ENCODE measurements at places on chromosomes 6 and 20.

GRCh38 chr6:69907981-69908498 lies 41.7 kb downstream of the COL19A1 start:
- DNase-seq: no peak

DNA sequence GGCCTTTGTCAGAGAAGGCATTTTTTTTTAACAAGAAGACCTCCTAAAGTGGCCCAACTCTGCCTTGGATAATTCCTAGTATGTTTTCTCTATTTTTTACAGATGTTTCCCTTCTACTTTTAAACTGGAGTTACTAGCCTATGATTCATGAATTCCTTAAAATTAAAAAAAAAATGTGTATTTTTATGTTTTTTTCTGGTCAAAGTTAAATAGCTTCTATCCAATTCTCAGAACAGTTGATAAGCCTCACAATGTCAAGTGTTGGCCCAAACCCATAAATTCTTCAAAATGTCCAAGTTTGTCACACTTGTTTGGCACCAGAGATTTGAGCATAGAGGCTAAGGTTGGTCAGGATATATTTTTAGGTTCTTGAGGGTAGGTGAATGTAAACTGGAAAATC lies 64.0 kb downstream of the JAG1 start:
- DNase-seq: no peak

GRCh38 chr20:40563296-40563950 lies 125.6 kb downstream of the MAFB start:
- peak; percentile 63 for DNase-seq

GRCh38 chr6:34425132-34425497 lies 754 bp downstream of the RPS10 start:
- DNase-seq: no peak

- DNase-seq: no peak
These were observed 39.8 kb upstream of the SMIM29 start for GRCh38 chr6:34288581-34288980.

- DNase-seq: no peak
These were observed 18.0 kb downstream of the JARID2 start for GRCh38 chr6:15263780-15264374.

GRCh38 chr20:47164140-47164539 lies 192.4 kb downstream of the ZMYND8 start:
- DNase-seq: no peak

- DNase-seq: no peak
These were observed 18.3 kb downstream of the MPC1 start for GRCh38 chr6:166364456-166364855.

DNA sequence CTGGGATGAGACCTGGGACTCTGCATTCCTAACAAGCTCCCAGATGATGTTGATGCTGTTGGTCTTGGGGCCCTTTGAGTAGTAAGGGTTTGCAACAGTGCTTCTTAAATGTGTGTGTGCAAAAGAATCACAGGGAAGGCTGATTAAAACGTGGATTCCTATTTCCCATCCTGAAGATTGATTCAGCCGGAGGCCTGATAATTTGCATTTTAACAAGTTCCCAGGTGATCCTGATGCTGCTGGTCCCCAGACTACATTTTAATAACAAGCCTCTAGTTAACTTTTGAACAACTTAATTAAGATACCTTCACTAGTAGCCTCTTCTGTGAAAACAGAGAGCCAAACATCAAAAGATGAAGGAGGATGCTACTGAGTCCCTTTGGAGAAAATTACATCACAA lies 156.4 kb upstream of the LAMP5 start:
- no peak for DNase-seq

DNA sequence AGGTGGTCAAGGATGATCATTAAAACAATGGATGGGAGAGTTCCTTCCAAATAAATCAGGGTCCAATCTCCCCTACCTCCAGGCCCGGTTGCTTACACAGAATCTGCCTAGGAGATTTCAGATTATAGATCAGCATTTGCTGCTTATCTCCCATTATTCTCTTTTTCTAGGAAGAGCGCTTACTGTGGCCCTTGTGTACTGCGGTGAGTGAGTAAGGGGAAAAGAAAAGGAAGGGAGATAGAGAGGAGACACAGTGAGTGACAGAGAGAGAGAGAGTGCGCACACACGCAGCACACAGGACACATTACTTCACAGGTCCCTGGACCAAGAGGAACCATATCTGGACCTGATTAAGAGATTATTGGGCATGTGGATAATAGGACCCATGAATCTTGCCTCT lies 6.2 kb downstream of the LATS1 start:
- peak; percentile 22 for DNase-seq

DNA sequence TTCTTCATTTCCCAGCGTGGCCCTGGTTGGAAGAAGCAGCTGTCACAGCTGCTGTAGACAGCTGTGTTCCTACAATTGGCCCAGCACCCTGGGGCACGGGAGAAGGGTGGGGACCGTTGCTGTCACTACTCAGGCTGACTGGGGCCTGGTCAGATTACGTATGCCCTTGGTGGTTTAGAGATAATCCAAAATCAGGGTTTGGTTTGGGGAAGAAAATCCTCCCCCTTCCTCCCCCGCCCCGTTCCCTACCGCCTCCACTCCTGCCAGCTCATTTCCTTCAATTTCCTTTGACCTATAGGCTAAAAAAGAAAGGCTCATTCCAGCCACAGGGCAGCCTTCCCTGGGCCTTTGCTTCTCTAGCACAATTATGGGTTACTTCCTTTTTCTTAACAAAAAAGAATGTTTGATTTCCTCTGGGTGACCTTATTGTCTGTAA lies 292.7 kb downstream of the ESR1 start:
- DNase-seq: peak; percentile 42

GRCh38 chr20:51135926-51136715 lies 113.2 kb upstream of the KCNG1 start:
- DNase-seq: no peak

- DNase-seq: no peak
These were observed 49.3 kb upstream of the MYL9 start for GRCh38 chr20:36491901-36492617.

- DNase-seq: no peak
These were observed 328.5 kb upstream of the QKI start for GRCh38 chr6:163085861-163086623.

DNA sequence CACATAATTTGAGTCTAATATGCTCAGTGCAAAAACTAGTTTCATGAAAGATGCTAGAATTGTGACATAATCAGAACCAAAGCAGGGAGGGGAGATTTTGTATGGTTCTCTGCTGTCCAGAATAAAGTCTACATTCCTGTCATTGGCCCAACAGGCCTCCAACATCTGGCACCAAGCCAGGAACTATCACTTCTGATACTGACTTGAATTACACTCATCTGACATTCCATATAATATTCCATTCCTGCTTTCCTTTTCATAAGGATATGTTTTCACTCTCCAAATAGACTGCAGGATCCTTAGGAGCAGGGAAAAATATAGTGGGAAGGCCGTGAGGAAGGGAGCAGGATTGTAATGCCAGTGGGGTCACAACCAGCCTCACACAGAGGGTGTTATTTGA lies 84.6 kb upstream of the BTN3A2 start:
- peak; percentile 64 for DNase-seq

- no peak for DNase-seq
These were observed 85.0 kb downstream of the NFATC2 start for GRCh38 chr20:51457533-51457932.

- no peak for DNase-seq
These were observed 163.6 kb upstream of the PDE10A start for GRCh38 chr6:165826487-165827189.

DNA sequence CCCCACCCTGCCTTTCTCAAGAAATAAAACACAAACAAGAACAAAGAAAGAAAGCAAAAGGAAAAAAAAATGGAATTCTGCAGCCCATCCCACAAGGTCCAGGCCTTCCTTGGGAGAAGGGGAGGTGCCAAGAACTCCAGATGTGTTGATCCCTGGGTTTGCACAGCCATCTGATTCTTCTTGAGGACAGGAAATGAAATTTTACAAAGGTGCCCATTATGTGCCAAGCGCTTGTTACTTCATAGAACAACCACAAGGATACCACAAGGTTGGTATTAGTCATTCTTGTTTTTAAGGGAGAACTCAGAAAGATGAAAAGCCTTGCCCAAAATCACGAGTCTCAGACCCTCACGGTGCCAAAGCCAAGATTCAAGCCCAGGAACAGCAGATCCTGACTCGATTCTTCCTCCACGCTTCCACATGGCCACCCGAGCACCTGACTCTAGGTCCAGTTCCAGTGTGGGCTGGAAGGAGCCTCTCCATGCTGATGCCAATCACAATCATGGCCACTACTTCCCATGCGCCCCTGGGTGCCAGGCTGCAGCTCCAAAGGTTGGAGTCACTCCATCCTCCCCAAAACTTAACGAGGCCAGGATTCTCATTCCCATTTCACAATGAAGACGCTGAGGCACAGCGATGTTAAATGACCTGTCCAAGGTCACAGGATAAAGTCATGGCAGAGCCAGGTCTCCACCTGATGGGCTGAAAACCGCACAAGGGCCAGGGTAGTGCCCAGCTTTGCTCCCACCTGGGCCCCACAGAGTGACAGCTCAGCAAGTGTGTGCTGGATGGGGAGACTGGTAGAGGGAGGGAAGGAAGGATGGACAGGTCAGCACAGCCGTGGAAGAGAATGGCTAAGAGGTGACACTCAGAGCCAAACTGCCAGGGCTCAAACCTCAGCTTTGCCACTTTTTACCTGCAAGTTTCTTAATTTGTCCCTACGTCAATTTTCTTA lies 66.7 kb upstream of the TOP1 start:
- no peak for DNase-seq

DNA sequence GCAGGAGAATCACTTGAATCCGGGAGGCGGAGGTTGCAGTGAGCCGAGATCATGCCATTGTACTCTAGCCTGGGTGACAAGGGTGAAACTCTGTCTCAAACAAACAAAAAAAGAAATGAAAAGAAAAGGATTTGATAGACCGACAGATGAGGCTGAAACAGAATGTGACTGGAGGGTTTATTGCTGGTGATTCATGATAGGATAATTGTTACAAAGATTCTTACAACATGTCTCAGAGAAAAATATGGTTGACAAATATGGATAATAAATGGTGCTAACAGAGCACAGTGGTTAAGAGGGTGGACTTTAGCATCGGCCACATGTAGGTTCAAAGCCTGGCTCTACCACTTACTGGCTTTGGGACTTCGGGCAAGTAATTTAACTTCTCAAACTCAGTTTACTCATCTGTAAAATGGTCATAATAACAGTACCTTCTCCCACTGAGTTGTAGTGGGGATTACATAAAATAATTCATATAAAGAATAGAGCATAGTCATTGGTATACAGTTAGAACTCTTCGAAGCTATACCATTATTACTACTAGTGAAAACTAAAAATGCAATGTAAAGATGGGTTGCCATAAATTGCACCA lies 131.9 kb downstream of the MAP3K7 start:
- no peak for DNase-seq

DNA sequence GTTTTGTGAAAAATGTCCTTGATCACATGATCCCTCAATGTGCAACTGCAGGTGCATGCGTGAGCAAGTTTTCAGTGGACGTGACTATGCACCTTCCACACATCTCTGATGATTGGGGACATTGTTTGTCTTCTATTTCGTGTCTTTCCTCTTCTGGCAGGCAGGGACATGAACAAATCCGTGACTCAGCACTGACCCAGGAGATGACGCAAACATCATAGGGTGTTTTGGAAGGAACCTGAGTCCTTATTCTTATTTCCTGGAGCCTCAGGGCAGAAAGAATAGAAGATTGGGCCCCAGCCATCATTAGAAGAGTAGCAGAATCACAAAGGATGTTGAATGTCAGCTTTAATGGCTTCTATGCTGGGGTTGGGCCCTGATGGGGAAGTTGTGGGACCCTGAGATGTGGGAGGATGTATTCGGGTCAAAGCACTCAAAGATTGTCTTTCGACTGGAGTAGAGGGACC lies 11.9 kb upstream of the SIRPD start:
- DNase-seq: no peak

DNA sequence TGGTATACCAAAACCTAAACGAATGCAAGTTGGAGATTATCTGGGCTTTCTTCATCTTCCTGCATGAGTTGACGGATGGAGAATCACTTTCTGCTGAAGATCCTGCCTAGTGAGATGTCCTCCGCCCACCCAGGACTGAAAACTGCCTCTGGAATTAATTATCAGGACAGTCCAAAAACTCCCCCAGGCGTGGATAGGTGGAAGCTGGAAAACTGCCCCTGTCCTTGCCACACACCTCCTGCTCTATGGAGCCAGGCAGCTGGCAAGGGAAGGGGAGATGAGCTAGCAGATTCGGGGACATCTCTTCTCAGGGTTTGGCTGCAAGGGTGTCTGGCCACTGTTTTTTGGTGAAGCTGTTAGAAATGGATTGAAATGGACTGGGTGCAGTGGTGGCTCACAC lies 89.3 kb upstream of the ZNFX1 start:
- no peak for DNase-seq

DNA sequence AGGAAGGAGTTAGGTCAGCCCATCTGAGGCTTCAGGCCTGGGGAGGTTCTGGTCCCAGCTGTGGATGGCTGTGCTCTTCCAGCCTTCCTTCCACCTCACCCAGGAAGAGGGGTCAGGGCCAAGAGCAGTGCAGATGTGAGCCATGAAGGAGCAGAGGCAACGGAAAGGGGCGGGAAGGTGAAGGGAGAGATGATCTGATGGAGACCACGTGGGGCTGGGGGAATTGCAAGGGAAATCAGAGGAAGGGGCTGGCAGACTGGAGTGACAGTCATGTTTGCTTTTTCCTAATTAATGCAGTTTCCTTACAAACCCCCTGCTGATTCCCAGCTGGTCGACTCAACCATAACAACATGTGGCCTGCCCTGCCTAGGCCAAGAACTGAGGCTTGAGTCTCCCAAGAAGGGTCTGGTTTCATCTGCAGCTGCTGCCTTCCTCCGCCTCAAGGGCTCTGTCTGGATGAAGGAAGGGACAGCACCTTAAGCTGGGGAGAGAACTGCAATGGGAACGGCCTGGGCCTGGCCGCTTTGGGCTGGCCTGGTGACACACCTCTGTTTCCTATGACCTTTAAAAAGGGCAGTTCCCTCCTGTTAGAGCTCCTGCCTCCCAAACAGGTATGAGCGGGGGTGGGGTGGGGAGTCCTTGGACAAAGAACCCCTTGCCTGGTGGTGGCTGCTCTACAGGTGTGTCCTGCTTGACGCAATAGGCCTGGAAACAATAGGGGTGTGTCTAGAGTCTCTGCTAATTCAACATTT lies 7.8 kb upstream of the MRPS18A start:
- no peak for DNase-seq

DNA sequence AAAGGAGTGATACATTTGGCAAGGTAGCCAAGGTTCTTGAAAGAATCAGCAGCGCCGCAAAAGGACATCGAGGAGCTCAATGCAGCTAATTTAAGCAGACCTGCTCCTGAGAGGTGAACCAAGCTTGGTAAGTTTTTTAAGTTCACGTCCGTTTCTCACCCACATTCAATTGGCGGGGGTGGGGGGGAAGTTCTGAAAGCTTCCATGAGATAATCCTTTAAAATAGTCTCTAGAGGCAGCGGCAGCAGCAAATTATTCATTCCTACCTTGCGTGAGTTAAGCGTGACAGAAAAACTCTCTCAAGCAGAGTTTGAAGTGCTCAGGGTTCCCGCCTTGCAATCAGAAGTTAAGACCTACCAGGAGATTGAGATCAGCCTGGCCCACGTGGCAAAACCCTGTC lies 97.3 kb upstream of the NHSL1 start:
- DNase-seq: no peak

DNA sequence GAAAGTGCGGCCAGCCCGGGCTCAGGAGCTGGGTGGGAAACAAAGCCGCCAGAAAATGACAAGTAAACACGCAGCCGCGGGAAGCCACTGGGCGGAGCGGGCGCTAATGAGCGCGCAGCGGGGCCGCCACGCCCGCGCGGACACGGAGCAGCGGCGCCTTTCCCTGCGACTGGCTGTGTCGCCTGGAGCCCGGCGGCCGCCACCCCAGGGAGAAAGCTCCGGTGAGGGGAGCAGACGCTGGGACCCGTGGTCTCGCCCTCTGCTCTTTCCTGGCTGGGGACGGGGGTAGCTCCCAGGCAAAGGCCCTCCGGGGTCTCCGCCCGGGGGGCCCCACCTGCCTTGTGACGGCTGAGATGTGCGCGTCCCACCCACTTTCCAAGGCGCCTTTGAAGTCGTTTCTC lies 54.9 kb downstream of the PRR18 start:
- DNase-seq: peak; percentile 8
